ENCODE measurements at places on chromosomes 13 and 19. TPM values are rescaled to one million over a fixed set of nuclear protein-coding genes. Genes with fewer than 3 reads are reported as not detected.

The C19orf85 gene
- polyA plus RNA-seq = not detected

The FLT1 gene
- polyA plus RNA-seq = 17.2 TPM

The PCSK4 gene
- 5.5 TPM for polyA plus RNA-seq

The ZSCAN4 gene
- not detected for polyA plus RNA-seq

The TPM4 gene
- polyA plus RNA-seq = 132 TPM

The NOTCH3 gene
- polyA plus RNA-seq = 15.1 TPM

The NANOS3 gene
- polyA plus RNA-seq = not detected

The BEST2 gene
- not detected for polyA plus RNA-seq

DNA sequence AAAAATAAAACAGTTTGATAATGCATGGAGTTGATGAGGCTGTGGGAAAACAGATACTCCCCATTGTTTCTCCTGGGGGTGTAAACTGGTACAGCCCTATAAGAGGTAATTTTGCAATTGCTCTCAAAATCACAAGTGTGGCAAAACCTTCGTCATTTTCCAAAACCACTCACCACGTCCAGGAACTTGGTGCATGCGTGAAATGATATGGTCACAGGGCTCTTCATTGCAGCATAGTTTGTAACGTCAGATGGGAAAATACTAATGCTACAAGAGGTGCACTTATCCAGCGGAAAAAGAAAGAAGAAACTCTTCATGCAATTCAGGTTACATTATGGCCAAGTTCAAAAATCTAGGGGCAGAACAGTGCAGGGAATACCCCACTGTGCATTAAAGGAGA lies 11.9 kb upstream of the PLAUR start:
- no peak for DNase-seq

DNA sequence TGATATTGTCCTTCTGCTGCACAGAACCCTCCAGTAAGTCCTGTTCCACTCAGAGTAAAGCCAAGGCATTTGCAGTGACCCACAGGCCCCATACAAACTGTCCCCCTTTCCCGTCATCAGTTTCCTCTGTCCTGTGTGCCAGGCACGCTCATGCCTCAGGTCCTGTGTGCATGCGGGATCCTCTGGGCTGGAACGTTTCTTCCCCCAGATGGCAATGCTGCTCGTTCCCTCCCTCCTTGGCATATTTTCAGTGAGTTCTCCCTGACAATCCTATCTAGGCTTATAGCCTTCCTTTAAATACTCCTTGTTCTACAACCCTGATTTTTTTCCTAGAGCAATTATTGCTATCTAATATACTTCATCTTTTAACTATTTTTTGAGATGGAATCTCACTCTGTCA lies 5.7 kb downstream of the OPA3 start:
- no peak for DNase-seq

- DNase-seq = no peak
Measured at GRCh38 chr19:2274185-2274711, 7.7 kb downstream of the PEAK3 start.

DNA sequence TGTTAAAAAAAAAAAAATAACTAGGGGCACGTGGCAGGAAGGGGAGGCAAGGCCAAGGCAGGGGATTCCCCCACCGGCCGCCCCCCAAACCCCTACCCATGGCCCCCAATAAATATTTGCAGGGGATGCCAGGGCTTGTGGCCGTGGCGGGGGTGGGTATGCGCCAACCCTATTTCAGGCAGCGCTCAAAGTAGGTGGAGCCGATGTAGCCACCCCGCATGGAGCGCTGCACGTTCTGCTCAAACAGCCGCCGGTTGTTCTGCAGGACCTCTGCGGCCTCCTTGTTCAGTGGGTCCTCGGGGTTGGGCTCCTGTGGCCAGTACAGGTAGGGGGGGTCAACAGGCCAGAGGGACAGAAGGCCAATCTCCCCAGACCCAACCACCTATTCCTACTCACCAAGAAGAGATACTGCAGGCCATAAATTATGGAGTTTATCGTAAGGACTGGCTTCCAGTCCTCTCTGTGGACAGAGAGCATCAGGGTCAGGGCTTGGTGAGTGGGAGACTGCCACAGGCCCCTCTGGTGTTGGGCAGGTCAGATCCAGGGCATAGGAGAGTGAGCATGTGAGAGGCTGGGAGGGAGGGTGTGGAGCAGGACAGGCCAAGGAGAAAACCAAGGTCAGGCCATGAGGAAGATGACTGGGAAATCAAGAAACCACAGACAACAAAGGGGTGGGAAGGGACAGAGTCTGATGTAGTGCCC lies 1.2 kb upstream of the CHMP2A start:
- DNase-seq = no peak

DNA sequence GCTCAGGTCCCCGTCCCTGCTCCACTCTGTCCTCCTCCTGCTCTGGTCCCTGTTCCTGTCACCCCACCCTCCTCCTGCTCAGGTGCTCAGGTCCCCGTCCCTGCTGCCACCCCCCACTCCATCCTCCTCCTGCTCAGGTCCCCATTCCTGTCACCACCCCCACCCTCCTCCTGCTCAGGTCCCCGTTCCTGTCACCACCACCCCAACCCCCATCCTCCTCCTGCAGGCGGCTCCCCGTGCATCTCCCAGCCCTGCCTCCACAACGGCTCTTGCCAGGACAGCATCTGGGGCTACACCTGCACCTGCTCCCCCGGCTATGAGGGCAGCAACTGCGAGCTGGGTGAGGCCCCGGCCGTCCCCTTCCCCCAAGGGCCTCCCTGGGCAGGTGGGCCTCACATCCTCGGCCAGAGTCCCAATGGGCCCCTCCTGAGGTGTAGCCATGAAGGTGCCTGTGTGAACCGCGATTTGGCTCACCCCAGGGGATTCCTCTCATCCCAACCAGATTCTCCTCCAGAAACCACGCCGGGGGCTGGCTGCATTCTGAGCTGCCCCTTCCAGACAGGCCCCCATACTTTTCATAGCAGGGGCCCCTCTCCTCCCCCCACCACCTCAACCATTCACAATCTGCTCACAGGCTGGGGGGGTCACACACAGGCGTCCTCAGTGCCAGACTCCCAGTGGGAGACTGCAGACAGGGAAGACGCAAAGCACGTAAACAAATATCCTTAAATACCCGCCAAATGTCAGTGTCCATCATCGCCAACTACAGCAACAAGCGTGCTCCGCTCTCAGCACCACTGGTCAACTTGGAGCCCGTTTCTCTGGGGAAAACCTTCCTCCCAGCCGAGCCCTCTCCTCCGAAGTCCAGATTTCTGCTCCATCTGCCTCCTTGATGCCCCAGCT lies 4.6 kb downstream of the PROZ start:
- DNase-seq = no peak

DNA sequence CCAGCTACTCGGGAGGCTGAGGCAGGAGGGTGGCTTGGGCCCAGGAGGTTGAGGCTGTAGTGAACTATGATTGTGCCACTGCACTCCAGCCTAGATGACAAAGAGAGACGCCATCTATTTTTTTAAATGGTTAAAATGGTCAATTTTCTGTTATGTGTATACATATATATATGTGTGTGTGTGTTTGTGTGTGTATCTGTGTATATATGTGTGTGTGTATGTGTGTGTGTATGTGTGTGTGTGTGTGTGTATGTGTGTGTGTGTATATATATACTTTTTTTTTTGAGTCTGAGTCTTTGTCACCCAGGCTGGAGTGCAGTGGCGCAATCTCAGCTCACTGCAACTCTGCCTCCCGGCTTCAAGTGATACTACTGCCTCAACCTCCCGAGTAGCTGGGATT lies 42.9 kb upstream of the KLF2 start:
- no peak for DNase-seq

DNA sequence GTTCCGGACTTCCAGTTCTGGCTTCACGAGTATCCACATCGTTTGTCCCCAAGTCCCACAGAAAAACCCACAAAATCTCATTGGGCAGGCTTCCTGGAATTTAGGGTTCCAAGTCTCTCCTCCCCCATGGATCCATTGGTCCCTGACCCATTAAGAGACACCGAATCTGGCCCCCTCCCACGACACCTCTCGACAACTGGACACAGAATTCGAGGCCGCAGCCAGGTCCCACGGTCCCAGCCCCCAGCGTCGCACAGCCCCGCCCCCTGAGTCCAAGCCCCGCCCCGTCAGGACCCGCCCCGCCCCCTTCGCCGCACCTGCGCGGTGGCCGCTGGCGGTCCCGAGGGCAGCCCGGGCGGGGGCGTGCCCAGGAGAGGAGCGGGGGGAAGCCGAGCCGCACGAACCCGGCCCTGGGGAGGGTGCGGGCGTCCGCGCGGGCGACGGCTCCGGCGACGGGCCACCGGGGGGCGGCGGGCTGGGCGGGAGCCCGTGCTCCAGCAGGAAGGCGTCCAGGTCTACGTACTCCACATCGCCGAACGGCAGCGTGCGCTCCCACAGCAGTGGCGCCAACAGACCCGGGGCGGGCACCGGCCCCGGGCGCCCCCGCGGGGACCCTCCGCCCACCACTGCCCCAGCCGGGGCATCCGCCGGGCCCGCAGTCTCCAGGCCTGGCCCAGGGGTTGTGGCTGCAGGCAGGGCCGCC lies 1.8 kb downstream of the DBP start:
- peak; percentile 93 for DNase-seq

DNA sequence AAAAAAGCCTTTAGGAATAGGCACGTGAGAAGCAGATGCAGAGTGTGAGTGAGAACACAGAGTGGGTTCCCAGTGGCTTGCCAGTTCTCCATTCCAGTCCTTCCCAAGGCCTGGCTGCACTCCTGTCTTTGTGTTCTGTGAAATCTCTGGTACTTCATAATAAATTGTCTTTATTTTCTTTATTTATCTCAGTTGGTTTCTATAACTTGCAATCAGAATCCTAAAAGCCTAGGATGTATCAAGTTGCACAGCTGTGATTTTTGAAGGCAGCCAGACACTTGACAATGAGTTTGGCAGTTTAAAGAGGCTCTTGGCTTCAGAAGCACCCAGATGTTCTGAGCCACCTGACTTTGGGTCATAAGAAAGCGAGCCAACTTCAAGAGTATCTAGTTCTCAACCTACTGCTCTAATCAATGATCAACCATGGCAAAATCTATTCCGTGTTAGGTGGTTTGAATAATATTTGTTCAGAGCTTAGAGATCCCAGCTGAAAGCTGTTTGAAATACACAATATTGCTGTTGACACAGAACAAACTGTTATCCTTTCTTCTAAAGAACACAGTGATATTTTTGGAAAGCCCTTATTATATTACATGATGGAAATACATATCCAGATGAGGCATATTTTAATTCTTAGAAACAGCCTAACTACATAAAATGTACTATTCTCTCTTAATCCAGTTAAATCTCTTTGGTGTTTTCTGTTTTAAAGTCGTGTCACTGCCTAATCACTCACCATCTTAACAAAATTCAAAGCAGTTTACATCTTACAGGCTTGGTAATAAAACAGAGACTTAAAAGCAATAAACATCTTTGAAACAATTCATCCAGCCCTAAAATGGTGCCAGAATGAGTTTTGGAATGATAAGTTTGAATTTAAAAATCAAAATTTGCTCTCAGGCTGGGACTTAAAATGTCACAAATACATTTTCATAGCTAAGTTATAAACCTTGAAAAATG lies 483.0 kb upstream of the NBEA start:
- DNase-seq = no peak

DNA sequence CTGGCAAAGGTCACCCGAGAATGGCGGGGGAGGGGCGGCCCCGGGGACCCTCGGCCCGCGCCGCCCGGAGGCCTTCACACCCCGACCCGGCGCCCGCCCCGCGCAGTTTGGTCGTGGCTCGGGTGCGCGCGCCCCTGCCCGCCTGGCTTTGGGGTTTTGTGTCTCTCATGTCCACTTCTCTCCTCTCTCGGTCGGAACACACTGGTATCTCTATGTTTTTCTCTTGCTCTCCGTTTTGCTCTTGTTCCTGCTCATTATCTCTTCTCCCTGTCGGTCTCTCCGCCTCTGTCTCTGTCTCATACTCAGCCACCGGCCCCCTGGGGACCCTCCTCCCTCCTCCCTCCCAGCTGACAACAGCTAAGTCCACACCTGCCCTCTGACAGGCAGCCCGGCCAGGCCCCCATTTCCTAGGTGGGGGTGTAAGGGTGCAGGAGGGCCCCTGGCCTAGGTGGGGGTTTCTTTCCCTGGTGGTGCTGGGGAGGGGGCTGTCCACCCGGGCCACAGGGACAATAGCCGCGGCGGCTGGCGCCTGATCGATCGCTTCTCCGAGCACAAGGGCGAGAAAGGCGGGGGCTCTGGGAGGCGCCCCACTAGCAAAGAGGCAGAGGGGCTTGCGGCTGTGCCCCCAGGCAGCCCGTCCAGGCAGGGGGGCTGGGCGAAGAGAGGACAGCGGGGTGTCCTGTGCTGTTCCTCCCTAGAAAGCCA lies 2.3 kb downstream of the ONECUT3 start:
- no peak for DNase-seq

GRCh38 chr13:24921881-24922280 lies 157.9 kb downstream of the RNF17 start:
- DNase-seq = no peak

DNA sequence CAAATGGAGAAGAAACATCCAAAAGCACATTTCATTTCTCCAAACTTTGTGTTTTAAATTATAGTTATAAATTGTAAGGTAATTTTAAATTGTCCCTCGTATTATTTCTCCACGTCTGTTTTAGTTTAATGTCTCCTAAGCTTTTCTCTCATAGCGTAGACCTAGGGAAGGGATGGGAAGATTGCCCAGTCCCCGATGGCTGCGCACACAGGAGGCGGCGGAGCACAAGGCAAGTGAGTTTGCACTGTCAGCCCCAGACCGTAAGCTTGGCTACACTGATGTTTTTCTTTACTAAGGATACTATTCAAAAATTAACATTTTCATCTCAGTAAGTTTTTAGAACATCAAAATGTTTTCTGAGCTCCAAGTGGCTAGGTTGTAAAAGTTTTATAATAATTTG lies 72.3 kb downstream of the GPR12 start:
- DNase-seq = no peak

- DNase-seq = no peak
Measured at GRCh38 chr13:55062662-55063061, 2034.0 kb downstream of the OLFM4 start.

- DNase-seq = peak; percentile 46
Measured at GRCh38 chr13:37645181-37645740, 46.7 kb upstream of the POSTN start.

DNA sequence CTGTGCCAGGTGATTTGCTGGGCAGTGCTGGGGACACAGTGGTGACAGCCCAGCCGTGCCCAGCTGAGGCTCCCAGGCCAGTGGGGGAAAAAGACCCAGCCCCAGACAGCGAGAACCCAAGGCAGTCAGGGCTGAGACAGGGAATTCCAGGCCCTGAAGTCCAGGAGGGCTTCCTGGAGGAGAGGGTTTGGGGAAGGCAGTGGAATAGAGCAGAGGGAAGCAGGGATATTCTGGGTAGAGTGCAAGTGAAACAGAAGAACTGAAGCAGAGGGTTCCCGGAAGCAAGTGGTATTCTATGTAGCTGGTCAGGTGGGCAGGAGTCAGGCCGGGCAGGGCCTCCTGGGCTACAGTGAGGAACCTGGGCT lies 1.3 kb upstream of the CEACAM16 start:
- no peak for DNase-seq

All from kidney (tissue), 22 donors.